IMR-90 (cell line): ENCODE measurements at places on chromosomes 7 and 10.

GRCh38 chr10:31058795-31059703, 27.4 kb upstream of the ZNF438 start:
- DNase-seq = no peak

- no peak for DNase-seq
These were observed 666.7 kb upstream of the FOXK1 start for GRCh38 chr7:4015371-4015770.

DNA sequence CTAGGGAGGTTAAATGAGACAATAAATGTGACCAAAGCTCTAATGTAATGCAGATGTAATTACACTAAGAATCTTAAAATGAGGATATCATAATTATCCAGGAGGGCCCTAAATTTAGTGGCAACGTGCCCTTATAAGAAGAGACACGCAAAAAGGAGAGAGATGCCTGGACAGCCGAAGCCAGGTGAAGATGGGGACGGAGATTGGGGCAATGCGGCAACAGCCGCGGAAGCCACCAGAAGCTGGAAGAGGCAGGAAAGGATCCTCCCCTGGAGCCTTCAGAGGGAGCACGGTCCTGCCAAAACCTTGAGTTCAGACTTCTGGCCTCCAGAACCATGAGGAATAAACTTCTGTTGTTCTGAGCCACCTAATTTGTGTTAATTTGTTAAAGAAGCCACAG, 25.3 kb upstream of the C10orf71 start:
- DNase-seq = no peak

- peak; percentile 4 for DNase-seq
These were observed 279.7 kb downstream of the USP6NL start for GRCh38 chr10:11331726-11332125.

DNA sequence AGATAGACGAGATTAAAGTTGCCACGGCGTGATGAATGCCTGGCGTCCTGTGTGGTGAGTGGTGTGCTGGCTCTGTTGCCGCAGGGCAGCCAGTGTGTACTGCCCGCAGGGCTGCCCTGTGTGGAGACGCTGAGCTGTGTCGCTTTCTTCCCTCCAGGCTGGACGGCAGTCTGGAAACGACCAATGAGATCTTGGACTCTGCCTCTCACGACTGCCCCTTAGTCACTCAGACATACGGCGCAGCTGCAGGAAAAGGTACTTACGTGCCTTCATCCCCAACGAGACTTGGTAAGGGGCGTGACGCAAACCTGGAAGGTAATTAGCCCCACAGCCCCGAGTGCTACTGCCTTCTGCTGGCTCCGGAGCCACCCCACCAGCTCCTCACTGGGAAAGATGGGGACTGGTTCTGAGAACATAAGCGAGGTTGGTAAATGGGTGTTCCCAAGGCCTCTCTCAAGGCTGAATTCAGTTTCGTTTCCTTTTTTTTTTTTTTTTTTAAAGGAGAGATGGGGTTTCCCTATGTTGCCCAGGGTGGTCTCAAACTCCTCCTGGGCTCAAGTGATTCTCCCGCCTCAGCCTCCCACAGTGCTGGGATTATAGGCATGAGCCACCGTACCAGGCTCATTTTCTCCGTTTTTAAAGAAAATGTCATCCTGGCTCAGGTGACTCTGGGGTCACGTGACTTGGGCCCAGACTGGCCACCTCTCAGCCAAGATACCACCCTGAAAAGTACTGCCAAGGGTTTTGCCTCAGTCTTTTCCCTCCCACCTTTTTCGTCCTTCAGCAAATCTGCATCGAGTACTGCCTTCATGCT, 39.6 kb downstream of the WIPI2 start:
- DNase-seq = no peak

GRCh38 chr7:99102361-99102760, 41.5 kb downstream of the SMURF1 start:
- no peak for DNase-seq

DNA sequence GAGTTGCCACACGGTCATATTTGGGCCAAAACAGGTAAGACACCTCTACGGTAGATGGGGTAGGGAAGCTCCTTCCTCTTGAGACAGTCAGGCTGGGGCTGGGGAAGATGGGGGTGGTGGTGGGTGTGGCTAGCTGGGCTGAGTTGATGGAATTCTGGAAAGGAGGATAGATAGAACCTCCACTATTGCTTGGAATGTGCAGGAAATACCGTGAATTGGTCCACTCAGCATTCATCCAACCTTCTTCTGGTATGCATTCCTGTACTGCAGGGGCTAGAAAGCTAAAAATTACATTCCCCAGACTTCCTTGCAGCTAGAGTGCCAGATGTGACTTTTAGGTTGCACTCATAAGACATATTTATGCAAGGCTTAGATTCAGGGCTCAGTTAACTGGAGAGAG, 24.8 kb downstream of the TLX1 start:
- no peak for DNase-seq

GRCh38 chr10:88992921-88993524, 2.4 kb downstream of the FAS start:
- peak; percentile 54 for DNase-seq

GRCh38 chr7:124915242-124915641, 14.4 kb downstream of the POT1 start:
- DNase-seq = no peak

DNA sequence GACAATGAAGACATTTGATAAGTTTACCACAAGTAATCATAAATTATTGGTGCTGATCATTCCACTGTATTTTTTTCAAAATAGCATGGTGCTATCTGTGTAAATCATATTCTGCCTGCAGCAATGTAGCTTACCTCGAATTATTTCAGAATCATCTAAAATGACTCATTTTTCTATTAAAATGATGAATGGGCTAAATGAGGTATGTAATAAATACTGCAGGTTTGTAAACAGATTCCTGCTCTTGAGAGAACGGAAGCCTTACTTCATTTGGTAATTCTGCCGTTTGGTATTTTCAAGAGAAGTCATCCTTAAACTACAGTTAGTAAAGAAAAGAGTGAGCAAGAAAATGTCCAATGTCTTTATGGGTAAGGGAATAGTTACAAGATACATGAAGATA, 115.9 kb downstream of the CHCHD3 start:
- no peak for DNase-seq

DNA sequence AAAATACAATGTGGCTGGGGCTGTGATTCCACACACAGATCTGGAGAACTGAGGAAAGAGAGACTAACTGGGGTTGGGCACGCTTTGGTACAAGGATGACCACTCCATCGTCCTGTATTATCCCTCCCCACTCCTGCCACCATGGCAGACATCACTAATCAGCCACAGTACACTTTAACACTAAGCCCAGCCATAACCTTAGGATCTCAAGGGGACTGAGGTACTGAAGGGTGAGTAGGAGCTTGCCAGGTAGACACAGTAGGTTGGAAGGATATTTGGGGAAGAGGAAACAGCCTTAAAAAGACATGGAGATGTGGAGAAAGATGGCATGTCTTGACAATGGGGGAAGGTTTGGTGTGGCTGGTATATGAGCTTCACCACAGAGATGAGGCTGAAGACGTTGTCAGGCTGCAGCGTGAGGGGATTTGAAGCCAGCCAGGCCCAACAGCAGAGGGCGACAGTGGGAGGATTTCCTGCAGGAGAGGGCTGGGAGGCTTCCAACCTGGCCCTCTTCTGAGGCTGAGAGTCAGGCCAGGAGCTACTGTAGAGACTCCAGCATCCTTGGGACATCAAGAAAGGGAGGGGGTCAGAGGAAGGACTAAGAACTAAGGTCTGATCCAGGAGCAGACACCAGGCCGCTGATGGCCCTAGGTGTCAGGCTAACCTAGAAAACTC, 58.6 kb upstream of the COL13A1 start:
- peak; percentile 19 for DNase-seq

DNA sequence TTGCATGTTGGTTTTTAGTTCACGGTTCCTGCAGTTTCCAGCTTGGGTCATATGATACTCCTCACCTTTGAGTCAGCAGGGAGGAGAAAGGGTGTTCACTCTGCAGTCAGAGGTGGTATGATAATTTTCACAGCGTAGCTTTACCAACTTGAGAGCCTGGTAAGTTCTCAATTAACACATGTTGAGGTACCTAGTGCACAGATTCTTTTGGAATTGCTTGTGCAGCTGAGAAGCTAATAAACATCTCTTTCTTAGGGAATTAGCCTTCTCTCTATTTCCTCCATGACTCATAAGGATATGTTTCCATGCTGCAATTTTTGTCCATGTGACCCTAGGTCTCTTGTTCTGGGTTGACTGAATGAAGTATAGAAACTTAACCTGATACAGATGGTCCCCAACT, 166.6 kb downstream of the KIF20B start:
- DNase-seq = peak; percentile 8

- no peak for DNase-seq
These were observed 252.5 kb downstream of the RPS24 start for GRCh38 chr10:78286186-78286585.

- DNase-seq = no peak
These were observed 31.6 kb upstream of the ANK3 start for GRCh38 chr10:60420991-60421894.

GRCh38 chr7:127865466-127865865, 165.8 kb downstream of the LRRC4 start:
- peak; percentile 72 for DNase-seq

- DNase-seq = peak; percentile 61
These were observed 146.9 kb upstream of the ANK3 start for GRCh38 chr10:60536529-60537114.

- DNase-seq = peak; percentile 35
These were observed 20.0 kb downstream of the TCF7L2 start for GRCh38 chr10:112970021-112970420.

- DNase-seq = no peak
These were observed 39.5 kb downstream of the PPP1R3C start for GRCh38 chr10:91593366-91593765.

GRCh38 chr10:22713853-22714478, 412 bp downstream of the PIP4K2A start:
- DNase-seq = peak; percentile 13

- no peak for DNase-seq
These were observed 11.7 kb downstream of the PTPRE start for GRCh38 chr10:127918572-127918971.

DNA sequence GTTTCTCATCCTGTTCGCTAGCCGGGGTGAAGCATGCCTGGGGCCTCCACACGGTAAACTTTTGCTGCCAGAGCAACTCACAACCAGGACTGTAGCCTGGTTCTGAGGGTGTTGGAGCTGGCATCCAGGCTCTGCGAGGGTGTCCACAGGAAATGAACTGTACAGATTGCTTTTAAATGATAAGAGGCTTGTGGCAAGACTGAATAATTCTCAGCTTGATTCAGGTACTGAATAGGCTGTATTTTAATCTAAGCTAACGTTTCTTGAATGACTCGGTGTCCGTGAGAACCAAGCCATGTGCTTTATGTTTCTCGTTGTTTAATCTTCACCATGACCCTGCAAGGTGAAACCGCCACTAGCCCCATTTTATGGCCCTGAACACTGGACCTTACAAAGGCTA, 49.3 kb downstream of the EEPD1 start:
- DNase-seq = no peak

DNA sequence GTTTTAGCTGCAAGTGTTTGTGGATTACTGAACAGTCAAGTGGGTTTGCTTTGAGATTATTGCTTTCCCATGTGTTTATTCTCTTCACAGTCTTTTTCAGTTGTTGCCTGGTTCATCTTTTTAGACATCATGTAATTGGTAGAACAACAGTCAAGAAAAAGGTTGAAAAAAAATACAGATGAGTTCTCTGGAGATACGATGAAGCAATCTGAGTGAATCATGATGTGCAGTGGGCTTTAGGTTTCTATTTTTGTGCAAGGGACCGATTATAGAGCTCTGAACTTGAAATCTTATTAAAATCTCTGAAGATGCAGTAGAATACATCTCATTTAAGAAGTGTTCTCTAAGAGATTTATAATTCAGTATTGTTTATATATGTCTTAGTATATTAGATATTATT, 145.7 kb downstream of the SDK1 start:
- DNase-seq = peak; percentile 26

DNA sequence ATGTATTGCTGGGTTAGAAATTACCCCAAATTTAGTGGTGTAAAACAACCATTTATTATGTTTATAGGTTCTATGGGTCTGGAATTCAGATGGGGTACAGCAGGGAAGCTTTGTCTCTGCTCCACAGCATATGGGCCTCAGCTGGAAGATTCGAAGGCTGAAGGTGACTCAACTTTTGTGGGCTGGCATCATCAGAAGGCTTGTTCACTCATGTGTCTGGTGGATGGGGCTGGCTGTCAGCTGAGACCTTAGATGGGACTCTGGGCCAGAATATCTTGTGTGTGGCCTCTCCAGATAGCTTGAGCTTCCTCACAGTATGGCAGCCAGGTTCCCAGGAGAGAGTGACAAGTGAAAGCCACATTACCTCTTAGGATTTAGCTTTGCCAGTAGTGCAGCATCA, 45.9 kb downstream of the ZNF503 start:
- DNase-seq = peak; percentile 21

DNA sequence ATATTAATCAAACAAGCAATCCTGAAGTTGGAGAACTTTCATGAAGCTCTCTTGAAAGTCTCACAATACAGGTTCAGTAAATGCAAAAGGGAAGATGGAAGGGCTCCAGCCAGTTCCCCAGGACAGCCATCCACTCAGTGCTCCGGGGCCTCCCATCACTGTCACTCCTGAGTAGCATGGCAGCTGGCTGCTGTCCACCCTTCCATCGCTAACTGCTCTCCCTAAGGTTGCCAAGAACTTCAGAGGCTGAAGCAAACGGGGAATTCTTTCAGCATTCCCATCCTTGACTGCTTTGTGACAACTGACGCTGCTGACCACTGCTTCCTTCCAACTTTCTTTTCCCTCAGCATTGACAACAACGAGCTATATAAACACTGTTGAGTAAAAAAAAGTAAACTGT, 69.1 kb downstream of the VPS41 start:
- DNase-seq = peak; percentile 36

DNA sequence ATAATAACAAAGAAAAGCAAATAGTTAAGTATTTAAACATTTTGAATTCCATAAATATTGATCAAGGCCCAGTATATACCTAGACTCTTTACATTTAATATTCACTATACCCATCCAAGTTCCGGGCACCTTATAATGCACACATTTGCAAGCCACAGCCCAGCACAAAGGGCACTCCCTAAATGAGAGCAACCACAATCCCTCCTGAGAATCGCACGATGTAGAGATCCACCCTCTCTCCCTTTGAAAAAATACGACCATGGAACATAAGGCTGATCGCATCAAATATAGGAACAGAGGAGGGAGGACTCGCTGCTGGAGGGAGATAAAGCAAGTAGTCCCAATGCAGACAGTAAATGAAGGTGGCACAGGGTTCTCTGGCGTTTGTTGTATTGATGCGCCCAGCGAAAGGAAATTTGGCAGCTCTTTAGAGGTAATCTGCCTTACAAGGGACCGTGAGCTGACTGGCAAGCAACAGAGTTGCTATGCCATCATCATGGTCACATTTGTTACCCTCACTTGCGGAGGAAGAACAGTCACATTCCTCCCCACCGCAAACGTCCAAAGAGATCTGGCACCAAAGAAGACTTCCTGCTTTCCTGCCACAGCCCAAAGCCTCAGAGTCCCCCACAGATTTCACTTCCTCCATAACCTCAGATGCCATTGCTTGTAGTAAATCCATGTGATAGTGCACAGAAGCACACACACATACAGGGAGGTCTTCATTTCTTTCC, 16.1 kb upstream of the TAS2R40 start:
- no peak for DNase-seq

DNA sequence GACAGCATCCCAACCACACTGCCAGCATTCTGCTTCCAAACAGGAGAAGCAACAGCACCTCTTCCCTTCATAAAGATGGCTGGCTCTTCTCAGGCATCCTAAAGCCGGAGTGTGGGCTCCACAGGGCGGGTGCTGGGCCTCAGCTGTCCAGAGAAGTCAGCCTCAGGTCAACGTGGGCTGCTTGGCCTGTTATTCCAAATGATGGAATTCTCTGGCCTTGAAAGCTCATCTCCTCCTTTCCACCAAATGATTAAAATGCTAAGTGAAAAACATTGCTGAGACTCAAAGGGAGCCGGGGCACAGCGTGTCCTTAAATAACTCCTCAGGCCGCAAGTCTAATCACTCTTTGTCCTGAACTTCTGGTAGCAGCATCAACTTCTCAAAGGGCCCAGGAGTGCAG, 53.1 kb upstream of the CPXM2 start:
- no peak for DNase-seq
